Bronchus fibroblast of lung (primary cell): ENCODE measurements at places on chromosomes 5 and 9. TPM values are rescaled to one million over a fixed set of nuclear protein-coding genes. Genes with fewer than 3 reads are reported as not detected.

MLLT3 gene
- total RNA-seq: 10.0 and 10.8 TPM in 2 replicates

NTNG2 gene
- total RNA-seq: under 0.01 and 0.15 TPM in 2 replicates

TOMM5 gene
- total RNA-seq: 209 and 219 TPM in 2 replicates

DAB2IP gene
- 9.8 and 10.1 TPM in 2 replicates for total RNA-seq

CAPSL gene
- 0.30 and 1.3 TPM in 2 replicates for total RNA-seq

NSMF gene
- 33.1 and 36.1 TPM in 2 replicates for total RNA-seq

SLC36A2 gene
- total RNA-seq: not detected in 2 replicates

AGXT2 gene
- not detected in 2 replicates for total RNA-seq

SOHLH1 gene
- not detected in 2 replicates for total RNA-seq

DBH gene
- not detected in 2 replicates for total RNA-seq

GADD45G gene
- total RNA-seq: 0.15 and 0.17 TPM in 2 replicates

GABRA1 gene
- not detected in 2 replicates for total RNA-seq

IGFBPL1 gene
- total RNA-seq: 0.34 TPM in 1 of 2 replicates, not detected in the other

AGTPBP1 gene
- 7.3 and 9.1 TPM in 2 replicates for total RNA-seq

NNT gene
- 29.4 and 35.0 TPM in 2 replicates for total RNA-seq

RMRP gene
- total RNA-seq: 46,048 and 56,930 TPM in 2 replicates

AIF1L gene
- under 0.01 and 0.30 TPM in 2 replicates for total RNA-seq

CACNA1B gene
- under 0.01 TPM in 2 replicates for total RNA-seq

IFNE gene
- total RNA-seq: 0.17 TPM in 1 of 2 replicates, not detected in the other

TYRP1 gene
- not detected in 2 replicates for total RNA-seq

TTC16 gene
- under 0.01 TPM in 1 of 2 replicates, not detected in the other for total RNA-seq

IL4 gene
- total RNA-seq: not detected in 2 replicates

SPATA31E1 gene
- total RNA-seq: not detected in 2 replicates

VLDLR gene
- 5.1 and 5.7 TPM in 2 replicates for total RNA-seq

RIOK2 gene
- total RNA-seq: 12.5 and 16.3 TPM in 2 replicates

PJA2 gene
- total RNA-seq: 31.8 and 35.5 TPM in 2 replicates

LECT2 gene
- total RNA-seq: not detected in 2 replicates

MLANA gene
- not detected in 2 replicates for total RNA-seq

GRM6 gene
- total RNA-seq: not detected in 2 replicates

BAG1 gene
- total RNA-seq: 41.6 and 51.4 TPM in 2 replicates

PHF19 gene
- 86.2 and 91.1 TPM in 2 replicates for total RNA-seq

CCNI2 gene
- total RNA-seq: not detected in 2 replicates

ORM1 gene
- not detected in 2 replicates for total RNA-seq

ADAMTS12 gene
- total RNA-seq: 14.7 and 16.3 TPM in 2 replicates

LCN9 gene
- total RNA-seq: not detected in 2 replicates

TEK gene
- total RNA-seq: 1.9 and 2.2 TPM in 2 replicates
